ENCODE measurements at places on chromosomes 6 and 20.
A peak's percentile ranks its signal among the peaks of the same experiment; 100 is the strongest.

GRCh38 chr20:44296011-44296410, 15.0 kb downstream of the FITM2 start:
- DNase-seq: no peak

DNA sequence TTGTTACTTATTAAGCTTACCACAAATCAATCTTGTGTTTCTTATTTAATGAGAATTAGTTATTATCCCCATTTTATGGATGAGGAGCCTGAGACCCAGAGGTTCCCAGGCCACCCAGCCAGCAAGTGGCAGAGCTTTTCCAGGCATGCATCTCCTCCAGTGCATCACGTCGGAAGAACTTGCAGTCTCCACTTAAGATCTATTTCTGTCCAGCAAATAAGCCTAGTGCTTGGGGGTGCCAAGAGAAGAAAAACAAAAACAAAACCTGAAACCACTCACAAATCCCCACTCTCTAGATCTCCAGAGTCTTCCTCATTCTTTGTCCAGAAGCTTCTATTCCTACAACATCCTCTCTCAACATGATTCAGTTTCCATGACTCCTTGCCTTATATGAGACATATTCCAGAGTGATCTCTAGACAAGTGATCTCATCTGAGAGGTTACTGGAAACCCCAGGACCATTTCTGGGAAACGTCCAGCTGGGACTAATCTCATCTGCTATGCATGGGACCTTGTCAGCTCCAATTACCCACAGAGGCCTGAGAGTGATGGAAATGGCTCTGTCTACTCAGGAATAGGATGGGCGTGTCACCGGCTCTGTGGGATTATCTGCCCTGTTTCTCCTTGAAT, 4.1 kb downstream of the GUCA1B start:
- DNase-seq: no peak

DNA sequence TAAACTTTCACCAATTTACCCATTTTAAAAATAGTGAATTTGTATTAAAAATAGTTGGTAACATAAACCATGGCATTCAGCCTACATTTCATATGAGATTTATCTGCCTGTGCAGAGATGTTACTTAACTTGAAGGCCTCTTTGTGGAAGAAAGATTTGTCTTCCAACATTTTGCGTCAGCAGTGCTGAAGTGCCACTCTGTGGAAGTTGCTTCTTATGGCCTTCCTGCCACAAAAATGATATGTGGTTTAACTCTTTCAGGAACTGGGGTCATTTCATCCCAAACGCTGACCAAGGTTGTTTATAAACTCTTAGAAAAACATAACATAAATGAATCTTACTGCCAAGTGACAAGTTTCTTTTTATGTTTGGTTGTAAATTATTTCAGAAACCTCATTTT, 246.8 kb downstream of the ARID1B start:
- DNase-seq: no peak

- no peak for DNase-seq
Measured at GRCh38 chr6:168093634-168094033, 14.6 kb upstream of the FRMD1 start.

DNA sequence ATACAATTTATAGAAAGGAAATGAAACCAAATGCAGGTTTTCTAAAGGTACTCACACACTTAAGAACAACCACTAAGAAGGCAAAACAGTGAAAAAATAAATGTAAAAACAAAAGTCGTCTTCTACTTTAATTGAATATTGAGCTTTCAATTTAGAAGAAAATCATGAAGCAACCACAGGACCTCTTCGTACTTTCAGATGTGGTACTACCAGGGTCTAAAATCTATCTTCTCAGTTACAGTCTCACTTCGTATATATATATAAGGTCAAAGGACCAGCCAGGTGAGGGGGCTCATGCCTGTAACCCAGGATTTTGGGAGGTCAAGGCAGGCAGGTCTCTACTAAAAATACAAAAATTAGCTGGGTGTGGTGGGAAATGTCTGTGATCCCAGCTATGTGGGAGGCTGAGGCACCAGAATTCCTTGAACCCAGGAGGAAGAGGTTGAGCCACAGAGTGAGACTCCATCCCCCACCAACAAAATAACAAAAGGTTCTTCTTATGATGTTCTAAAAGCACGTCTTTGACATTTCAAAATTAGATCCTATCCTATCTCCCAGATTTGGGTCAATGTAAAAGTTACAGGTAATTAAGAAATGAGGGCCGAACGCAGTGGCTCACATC, 12.5 kb downstream of the ROMO1 start:
- no peak for DNase-seq

DNA sequence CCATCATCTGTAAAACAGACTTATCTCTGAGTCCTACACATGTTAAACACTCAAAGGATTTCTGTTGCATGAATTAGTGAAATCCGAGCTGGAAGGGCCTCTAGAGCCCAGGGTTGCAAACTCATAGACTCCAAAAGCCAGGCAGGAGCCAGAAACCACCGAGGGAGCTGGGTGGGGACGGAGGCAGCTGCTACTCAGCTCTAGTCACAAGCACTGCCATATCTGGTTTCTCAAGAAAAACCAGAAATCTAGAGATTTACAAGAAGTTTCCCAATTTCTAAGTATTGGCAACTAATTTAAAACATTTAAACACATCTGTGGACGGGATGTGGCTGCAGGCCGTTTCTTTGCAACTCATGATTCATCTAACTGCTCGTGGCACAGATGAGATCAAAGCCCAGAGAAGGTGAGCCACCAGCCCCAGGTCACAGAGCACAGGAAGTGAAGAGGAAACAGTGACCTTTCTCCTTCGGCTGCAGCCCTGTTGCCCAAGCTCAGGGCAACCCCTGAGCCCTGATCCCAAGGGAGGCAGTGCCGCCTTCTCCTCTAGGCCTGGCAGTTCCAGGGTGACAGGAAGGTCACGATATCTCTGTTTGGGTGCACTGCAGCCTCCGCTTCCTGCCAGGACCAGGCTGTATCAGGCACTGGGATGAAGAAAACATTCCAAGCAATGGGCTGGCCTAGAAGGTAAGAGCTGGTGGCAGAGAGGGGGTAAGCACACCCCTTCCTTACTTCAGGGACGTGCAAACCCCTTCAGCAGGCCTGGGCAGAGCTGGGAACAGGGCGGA, 26.4 kb upstream of the PTGIS start:
- peak; percentile 41 for DNase-seq

DNA sequence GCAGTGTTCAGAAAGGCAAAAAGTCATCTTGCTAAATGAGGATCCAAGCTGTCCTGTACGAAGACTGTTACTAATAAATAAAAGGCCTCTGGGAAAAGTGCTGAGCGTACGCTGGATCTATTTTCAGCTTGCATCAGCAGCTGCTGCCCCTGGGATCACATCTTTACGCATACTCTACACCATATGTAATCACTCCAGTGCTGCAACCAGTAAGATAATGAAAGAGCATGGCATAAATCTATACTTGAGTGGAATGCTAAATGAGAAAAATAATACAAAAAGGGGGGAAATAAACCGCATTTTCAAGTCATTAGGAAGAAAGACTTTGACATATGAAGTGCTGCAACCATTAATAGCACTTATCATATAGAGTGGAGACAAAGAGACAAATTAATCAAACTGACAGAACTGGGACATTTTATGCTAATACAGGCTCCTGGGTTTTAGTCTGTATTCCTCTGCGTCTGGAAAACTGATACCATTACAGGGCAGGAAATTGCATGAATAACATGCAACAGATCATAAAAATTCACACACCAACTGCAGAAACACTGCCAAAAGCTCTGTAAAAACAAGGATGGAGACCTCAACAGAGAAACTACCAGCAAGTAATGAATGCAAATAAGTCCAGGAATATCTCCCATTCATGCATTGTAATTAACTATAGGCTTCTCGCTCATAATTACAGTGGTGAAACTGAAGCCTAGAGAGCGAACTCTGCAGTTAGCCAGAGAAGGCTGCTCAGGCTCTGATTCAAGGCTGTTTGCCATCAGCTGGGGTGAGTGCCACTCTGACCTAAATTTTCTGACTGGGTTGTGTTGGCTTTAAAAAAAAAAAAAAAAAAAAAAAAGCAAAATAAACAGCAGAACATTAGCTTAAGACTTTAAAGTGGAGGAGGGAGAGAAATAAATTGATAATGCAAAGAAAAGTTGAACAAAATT, 83.8 kb downstream of the GJA10 start:
- no peak for DNase-seq

- no peak for DNase-seq
Measured at GRCh38 chr6:110642711-110643110, 166.3 kb upstream of the SLC22A16 start.

DNA sequence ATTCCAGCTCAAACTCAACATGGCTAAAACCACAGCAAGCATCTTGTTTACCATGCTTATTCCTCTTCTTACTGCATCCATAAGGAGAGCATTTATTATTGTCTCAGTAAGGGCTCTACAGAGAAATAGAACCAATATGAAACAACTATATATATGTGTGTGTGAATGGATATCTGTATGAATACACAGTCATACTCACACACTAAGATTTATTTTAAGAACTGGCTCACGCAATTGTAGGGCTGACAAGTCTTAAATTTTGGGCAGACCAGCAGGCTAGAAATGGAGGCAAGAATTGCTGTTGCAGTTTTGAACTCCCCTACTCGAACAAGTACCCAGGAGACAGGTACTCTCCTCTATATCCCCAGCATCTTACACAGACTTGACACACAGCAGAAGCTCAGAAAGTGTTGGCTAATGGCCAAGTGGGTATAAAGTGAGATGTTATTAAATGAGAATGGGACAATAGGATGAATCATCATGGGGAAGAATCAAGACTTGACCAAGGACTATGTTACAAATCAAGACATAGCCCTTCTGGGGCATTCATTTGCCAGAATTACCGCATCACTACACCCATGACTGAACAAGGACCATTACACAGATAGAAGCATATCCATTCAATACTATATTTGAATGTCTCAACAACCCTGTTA, 13.0 kb downstream of the ZHX3 start:
- no peak for DNase-seq

DNA sequence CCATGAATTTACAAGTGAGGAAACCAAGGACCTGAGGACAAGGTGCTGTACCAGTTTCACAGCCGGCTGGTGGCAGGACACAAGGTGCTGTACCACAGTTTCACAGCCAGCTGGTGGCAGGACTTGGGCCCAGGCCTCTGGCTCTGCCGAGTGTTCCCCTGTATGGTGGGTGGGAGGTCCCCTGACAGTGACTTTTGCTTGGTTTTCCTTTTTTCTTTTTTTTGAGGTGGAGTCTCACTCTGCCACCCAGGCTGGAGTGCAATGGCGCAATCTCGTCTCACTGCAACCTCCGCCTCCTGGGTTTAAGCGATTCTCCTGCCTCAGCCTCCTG, 212.4 kb downstream of the LY86 start:
- DNase-seq: no peak

- DNase-seq: no peak
Measured at GRCh38 chr6:154578004-154578559, 67.6 kb upstream of the CNKSR3 start.

DNA sequence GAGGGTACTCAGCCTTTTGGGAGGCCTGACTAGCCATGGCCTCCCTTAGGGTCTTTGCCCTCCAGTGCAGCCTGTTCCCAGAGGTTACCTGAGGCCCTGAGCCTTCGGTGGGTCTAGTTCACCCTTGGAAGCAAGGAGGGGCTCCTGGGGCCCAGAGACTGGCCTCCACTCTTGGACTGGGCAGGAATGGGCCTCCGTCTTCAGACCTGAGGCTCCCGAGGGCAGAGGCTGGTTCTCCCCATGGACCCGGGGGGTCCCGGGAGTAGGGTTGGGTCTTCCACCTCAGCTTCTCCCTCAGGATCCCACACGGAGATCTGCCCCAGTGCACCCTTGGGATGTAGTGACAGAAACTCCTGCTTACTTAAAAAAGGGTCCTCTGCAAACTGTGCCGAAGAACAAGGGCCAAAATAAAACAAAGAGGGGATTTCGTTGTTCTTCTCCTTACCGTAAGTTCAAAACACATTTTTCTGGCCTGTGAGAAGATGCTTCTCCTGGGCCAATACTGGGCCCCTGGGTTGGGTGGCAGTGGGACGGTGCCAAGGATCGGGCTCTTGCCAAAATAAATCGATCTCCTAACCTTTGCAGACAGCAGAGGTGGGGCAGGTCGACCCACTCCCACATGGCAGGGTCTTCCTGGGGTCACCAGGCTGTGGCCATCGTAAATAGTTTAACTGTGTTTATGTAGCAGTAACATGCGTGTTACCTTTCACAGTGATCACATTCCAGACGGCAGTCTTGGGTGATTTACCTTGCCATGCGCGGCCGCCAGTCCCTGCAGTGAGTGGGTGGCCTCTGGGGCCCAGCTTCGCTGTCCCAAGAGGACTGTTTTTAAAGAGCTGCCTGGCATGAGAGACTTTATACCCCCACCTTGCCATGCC, 151.8 kb downstream of the VEGFA start:
- no peak for DNase-seq

DNA sequence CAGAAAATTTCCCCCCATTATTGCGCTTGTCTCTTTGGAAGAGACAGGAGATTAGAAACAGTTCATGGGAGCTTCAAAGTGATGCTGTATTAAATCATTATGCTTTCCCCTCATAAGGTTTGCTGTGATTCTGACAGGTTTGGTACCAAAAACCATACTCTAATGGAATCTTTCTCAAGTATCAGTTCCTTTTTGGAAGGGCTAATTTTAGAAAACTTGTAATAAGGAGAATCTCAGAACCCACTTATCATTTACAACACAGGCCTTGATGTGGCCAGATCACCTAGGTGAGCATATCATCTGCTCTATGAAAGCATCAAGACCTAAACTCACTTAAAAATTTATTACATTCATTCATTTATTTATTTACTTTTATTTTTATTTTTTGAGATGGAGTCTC, 51.2 kb downstream of the TP53INP2 start:
- DNase-seq: no peak

DNA sequence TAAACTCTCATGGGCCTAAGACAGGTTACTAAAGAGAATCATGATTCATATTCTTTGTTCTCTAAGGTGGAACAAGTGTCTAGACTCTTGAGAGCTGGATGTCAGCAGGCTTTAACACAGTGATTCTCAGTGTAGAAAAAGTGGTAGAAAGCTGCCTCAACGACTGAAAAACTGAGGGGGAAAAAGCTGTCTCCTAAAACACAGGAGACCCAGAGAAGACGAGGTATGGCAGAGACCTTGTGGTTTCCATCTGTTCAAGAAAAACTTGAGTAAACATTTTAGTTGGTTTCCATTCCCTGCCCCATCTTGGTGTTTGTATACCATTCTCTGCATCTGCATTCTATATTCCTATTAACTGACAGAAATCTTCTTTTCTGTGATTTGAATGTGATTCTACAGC, 57.6 kb upstream of the MAP3K7 start:
- DNase-seq: no peak

DNA sequence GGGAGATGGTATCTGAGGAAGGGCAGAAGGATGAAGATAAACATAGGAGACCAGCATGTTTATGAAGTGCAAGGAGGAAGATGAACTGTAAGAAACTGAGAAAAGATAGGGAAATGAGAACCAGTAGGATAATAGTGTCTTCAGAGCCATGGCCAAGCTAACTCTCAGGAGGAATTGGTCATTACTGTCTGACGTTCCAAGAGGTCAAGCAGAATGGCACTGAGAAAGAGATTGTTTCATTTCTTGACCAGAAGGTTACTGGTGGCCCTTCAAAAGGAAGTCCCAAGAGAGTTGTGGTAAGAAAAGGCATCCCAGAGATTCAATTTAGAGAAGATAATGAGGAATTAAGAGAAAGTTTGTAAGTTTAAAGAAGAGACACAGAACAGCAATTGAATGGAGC, 47.5 kb downstream of the EYA4 start:
- DNase-seq: no peak

All from CD4-positive, alpha-beta T cell treated with Interleukin-17A for 1 hour (primary cell).